ENCODE measurements at places on chromosomes 7 and 10. TPM values are rescaled to one million over a fixed set of nuclear protein-coding genes. Genes with fewer than 3 reads are reported as not detected.

WDR37 gene
- 21.6 TPM for polyA plus RNA-seq

DNA sequence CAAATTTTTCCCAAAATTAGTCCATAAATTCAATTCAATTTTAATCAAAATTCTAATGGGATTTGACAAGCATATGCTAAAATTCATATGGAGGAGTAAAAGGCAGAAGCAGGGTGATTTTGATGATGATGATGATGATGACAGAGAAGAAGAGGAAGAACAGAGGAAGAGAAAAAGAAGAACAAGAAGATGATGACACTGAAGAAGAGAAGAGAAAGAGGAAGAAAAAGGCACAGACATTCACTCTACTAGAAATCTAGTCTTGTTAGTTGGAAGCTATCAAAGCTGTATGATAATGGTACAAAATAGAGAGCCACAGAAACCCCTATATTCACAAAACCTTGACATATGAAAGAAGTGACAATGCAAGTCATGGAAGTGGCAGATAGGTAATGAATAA, 157.9 kb downstream of the ELMO1 start:
- no peak for DNase-seq

- no peak for DNase-seq
Observed at GRCh38 chr7:127678947-127679346, 27.0 kb downstream of the SND1 start.

DNA sequence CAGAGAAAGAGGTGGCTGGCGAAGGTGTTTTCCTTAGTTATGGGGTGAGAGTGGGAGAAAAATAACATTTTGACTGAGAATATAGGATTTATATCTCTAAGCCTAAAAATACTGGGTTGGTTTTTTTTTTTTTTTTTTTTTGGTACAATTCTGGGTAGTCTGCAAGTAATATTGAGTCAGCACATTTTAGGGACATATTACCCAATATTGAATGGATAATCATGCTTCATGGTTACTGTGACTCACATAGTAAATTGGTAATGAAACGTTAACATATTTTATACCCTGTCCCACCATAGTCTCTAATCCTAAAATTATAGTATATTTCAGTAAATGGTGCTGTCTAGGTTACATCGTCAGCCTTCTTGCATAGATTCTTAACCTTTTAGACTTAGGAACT, 91.4 kb downstream of the TPST1 start:
- no peak for DNase-seq

DNA sequence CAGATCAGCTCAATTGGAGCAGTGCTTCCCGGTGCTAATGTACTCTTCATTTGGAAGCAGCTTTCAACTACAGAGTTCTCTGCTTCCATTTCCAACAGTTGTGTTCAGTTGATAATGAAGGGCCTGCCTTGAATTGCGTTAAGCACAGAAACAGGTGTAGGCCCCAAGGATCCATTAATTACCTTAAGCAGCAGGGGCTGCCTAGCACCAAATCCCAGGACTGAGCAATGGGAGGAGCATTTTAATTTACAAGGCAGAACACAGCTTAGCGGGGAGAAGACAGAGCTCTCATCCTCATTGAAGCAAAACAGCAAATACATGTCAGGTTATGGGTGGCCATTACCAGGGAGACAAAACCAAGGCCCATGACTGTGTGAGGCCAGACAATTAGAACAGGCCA, 349.6 kb downstream of the TFEC start:
- no peak for DNase-seq

CPN1 gene
- polyA plus RNA-seq: not detected

GIMAP1 gene
- 87.4 TPM for polyA plus RNA-seq

DNA sequence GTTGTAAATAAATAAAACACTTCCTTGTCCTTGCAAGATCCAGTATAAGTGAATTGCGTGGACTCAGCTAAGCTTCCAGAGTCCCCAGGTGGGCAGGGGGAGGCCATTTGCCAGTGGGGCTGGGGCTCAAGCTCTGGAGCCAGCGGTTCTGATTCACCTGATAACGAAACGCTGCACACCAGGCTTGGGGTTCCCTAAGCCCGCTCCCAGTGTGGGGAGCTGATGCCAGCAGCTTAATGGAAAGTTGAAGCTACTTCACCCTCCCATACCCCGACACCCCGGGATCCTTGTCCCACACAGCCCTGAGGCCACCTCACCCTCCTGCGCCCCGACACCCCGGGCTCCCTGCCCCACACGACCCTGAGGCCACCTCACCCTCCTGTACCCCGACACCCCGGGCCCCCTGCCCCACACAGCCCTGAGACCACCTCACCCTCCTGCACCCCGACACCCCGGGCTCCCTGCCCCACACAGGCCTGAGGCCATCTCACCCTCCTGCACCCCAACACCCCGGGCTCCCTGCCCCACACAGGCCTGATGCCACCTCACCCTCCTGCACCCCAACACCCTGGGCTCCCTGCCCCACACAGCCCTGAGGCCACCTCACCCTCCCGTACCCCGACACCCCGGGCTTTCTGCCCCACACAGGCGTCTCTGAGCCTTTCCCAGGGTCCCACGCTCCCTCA, 30.8 kb downstream of the FKBP6 start:
- no peak for DNase-seq

PRSS37 gene
- not detected for polyA plus RNA-seq

DNAJB6 gene
- polyA plus RNA-seq: 113 TPM

C10orf143 gene
- 28.6 TPM for polyA plus RNA-seq

Data from naive thymus-derived CD8-positive, alpha-beta T cell (primary cell).